ENCODE measurements at places on chromosomes 12 and 14. TPM values are rescaled to one million over a fixed set of nuclear protein-coding genes. Genes with fewer than 3 reads are reported as not detected.

- DNase-seq: no peak
Observed at GRCh38 chr14:79331830-79332229, 879.5 kb downstream of the DIO2 start.

DNA sequence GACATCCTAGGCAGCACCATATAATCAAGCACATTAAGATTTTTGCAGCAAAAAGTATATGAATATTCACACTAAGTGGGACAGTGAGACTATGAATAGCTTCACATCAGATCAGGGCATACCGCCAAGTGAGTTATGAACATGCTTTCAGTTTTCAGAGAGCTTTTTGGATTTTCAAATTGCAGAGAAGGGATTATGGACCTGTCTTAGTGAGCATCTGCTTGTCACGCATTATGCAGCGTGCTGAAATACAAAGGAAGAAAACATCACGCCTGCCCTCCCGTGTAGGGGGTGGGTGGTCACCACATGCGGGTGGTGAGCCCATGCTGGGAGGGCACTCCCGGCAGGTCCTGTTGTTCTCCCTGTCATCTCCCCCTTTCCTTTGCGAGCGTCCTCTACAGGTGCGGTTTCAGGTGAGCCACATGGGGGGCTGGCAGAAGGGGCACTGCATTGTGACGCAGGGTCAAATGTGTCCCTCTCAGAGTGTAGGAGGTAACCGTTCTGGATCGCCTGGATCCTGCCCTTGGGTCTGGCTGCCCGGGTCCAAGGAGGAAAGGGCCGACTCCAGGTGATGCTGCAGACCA is 42.6 kb downstream of the TRAF3 start:
- no peak for DNase-seq

Gene POU6F1
- total RNA-seq: 7.7 TPM

Gene TROAP
- 1.7 TPM for total RNA-seq

DNA sequence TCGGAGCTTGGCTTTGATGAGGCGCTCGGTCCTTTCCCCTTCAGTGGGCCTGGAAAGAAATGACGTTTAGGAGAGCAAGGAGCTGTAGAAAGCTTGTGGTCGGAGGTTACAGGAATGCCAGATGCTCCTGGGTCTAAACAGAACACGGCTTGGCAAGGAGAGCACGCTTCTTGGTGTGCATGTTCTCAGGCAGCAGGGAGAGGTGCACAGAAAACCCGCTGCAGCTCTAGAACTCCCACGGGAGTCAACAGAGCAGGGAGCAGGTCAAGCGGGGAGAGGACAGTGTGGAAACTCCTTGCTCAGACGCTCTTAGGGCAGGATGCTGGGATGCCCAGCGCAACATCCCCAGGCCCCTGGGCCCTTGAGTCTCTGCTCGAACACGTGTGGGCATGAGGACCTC is 51.0 kb downstream of the SSH1 start:
- no peak for DNase-seq

Gene SRRM4
- total RNA-seq: 0.60 TPM

- no peak for DNase-seq
Observed at GRCh38 chr12:65560286-65560685, 264.0 kb upstream of the HMGA2 start.

Gene RNASE4
- total RNA-seq: 20.0 TPM

- DNase-seq: peak; percentile 1
Observed at GRCh38 chr12:131095826-131096680, 142.3 kb downstream of the ADGRD1 start.

Gene PROX2
- total RNA-seq: not detected

- no peak for DNase-seq
Observed at GRCh38 chr14:54742492-54743350, 159.9 kb downstream of the GCH1 start.

- DNase-seq: no peak
Observed at GRCh38 chr14:93688820-93689219, 99.5 kb downstream of the PRIMA1 start.

DNA sequence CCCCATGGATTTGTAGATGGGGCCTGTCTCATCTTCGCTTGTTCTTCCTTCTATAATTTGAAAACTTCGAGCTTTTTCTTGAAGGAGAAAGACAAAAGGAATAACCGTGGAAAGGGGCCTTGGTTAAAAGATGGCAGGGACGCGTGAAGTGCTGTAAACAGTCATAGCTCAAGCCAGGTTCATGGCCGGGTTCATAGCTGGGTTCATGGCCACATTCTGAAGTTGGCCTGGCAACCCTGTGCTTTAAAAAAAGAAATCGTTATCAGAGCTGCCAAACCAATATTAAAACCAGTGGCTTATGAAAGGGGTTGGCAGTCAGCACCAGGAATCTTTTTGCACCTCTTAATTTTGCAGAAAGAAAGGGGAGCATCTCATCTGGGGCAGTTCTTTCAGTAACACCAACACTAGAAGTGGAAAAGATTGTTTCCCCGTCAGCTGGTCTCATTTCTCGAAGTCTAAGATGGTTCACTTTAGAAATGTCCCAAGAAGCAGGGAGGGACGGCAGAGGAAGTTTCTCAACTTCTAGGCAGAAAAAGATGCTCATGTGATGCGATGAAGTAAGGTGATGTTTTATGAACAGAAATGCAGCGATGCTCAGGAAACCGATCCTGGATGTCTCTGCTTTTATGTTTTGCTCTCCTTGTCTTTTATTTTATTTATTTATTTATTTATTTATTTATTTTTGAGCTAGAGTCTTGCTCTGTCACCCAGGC is 193.1 kb upstream of the TBX3 start:
- no peak for DNase-seq

Measured in right cardiac atrium (tissue), 5 donors.